ENCODE measurements at places on chromosomes 5 and 9.

DNA sequence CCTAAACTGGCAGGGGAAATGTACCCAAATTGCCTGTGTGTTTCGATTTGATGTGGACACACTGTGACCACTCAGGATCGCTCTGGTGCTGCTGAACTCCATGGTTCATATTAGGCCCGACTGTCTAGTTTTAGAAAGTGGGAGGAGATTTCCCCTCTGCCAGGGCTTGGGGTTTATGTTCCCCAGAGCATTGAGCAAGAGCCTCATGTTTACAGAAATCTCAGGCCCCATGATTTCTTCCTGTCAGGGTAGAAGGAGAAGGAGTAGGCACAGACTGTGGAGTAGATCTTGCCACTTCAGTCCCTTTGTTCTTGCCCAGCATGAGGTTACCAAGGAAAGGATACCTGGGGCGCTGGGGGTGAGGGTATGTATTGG is 40.8 kb upstream of the GLRX start:
- DNase-seq, result no peak

GRCh38 chr5:100479079-100479688 is 56.0 kb upstream of the FAM174A start:
- DNase-seq, result no peak

DNA sequence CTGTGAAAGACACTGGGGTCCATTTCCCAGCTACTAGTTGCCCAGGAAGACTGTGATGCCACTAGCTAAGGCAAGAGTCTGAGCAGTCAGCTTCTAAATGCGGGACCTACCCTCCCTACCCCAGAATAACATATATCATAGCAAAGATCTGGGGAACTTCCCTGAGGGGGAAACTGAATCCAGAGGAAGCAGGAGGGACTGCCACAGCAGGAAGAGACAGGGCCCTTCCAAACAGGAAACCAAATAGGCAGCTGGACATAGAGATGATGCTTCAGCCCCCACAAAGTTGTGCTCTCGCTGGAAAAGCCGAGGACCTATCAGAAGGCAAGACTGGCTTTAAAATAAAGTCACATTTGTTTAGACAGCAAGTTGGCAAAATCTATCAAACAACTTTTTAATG is 51.1 kb downstream of the KLHL3 start:
- no peak for DNase-seq

DNA sequence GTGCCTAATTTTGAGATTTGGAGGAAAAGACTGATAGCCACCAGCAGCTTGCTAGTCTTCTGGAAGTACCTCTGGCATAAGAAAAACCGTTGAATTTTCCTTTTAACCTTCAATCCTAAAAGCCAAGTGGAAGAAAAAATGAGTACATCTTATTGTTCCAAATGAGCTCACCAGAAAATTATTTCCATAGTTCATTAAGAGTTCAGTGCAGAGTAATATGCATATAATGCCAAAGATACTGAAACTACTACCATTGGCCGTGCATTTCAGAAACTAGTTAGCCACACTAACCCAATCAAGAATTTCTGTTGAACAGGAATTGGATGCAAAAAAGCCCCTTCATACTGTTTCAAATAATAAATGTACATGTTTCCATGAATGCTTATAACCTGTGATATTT is 607.9 kb downstream of the KCTD16 start:
- DNase-seq, result no peak

- DNase-seq, result no peak
Observed at GRCh38 chr9:129333617-129334104, 155.6 kb upstream of the IER5L start.

GRCh38 chr5:61790678-61791077 is 458.6 kb downstream of the ZSWIM6 start:
- no peak for DNase-seq

GRCh38 chr9:134545543-134546245 is 95.9 kb upstream of the COL5A1 start:
- DNase-seq, result no peak

DNA sequence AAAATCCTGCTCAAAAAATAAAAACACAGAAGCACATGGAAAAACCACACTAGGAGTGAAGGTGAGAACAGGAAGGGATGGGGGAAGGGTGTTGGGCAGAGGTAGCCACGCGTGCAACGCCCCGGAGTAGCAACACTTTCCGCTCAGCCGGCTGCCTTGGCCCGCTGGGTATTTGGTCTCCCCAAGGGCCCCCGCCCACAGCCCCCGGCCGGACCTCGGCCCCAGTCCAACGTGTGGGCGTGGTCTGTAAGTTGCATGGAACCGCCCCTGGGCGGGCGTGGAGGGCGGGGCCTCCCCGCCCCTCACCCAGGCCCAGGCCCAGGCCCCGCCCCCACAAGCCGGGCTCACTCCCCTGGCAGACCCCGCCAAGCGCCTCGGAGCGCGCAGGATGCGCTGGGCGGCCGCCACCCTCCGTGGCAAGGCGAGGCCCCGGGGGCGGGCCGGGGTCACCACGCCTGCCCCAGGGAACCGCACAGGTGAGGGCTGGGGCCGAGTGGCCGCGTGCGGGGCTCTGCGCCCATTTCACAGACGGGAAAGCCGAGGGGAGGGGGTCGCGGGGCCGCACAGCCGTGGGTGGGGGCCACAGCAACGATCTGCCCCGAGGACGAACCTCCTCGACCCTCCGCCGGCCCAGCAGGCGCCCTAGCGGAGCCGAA is at the start of gene SUSD3:
SUSD3 (plus strand) TSS at position 347 of the 656 bp plus-strand sequence; CDS start at position 389, 42 bp downstream.
- DNase-seq, result no peak

DNA sequence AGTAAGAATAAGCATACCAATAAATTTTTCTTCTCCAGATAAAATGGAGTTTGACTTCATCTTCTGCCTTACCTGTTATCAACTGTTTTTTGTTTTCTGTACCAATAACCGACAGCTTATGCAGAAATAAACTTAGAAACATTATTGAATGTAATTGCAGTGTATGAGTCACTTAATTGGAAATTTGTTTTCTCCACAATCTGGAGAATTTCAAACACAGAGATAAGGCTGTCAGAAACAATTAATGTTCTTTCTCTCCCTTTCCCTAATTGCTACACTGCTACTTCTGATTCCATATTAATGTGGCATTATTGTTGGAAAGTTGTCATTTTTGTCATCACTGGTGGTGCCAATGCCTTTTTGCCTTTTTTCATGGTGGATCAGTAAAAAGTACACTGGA is 180.3 kb downstream of the SLCO4C1 start:
- DNase-seq, result no peak

GRCh38 chr5:76175051-76175666 is 92.0 kb downstream of the SV2C start:
- DNase-seq, result no peak

DNA sequence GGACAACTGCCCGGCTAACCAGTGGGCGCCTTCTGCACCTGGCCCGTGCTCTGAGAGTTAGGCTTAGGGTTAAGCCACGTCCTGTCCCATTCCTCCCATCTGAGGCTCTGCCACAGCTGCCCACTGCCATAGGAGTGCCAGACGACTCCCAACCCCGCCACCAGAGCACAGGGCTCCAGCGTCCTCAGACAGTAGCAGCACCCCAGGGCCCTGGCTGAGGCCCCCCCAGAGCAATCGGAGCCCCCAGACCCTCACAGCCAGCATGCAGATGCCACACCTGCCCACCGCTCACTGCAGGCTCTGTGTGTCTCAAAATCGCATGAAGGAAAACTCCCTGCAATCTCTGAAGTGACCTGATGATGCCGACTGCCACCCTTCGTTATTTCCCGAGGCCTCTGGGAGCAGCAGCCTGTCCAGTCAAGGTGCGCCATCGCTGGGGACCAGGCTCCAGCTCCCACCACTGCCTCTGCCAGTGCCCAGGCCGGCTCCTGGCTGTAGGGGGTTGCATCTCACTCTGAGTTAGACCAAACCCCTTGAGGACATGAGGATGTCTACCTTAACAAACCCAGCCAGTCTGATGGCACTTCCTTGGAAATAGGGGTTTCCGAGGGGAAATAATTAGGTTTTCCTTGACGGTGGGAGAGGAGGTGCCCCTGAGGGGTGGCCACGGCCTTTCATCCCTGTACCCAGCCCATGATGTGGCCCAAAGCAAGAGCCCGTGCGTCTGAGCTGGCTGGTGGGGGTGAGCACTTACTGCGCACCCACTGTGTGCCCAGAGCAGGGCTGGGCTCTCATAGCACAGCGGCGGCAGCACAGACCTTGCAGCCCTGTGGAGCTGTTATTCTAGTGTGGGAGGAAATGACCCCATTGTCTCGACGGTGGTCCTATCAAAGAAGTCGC is 58.0 kb upstream of the RNF130 start:
- DNase-seq, result no peak

DNA sequence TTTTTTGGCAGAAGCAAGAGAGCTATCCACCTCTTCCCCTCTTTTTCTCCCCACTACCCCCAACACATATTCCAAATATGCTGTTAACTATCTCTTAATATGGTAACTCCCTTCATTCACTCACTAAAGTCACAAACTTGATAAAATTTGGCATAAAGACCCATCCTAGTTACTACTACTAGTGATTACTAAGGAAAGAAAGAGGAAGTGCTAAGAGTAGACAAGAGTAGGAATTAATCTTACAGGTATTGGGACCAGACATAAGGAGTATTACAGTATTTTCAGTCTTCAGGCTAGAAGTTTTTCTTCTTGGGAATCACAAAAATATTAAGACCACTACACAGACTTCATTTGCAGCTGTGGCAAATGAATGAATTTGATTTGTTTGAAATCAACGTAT is 2.2 kb downstream of the ADAMTS6 start:
- DNase-seq, result no peak

DNA sequence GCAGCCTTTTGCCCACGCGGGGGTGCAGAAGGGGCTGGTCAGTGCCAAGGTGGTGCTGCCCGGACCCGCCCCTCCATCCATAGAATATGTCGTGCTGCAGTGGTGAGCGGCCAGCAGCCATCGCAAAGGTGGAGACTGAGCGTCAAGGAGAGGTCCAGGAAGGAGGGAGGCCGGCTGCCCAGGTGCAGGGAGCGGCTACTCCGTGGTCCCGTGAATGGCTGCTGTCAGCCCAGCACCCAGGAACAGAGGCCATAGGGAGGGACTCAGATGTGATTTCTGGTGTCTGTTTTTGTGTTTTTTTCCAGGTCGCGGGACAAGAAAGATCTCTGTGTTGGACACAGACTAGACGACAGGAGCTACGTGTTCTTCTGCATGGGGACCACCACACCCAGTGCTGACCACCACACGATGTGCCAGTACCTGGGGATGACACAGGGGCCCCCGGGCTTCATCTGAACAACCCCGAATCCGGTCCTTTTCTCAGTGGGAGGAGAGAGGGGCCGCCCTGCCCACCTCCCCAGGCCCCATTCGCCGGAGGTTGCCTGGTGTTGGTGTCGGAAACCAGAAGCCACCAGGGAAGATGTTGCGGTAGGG is 29.0 kb downstream of the PAEP start:
- no peak for DNase-seq

GRCh38 chr5:69492923-69493395 is 369 bp downstream of the OCLN start:
- DNase-seq, result no peak

All from stimulated activated CD8-positive, alpha-beta memory T cell treated with anti-CD3 and anti-CD28 coated beads, Interleukin-7, amount 100 ng/mL, for 24 hours (primary cell).